Activated T-cell treated with anti-CD3 and anti-CD28 coated beads, Interleukin-2, amount 50 U/mL, for 48 hours (primary cell): ENCODE measurements at places on chromosomes 6 and 20.
A peak's percentile ranks its signal among the peaks of the same experiment; 100 is the strongest.

DNA sequence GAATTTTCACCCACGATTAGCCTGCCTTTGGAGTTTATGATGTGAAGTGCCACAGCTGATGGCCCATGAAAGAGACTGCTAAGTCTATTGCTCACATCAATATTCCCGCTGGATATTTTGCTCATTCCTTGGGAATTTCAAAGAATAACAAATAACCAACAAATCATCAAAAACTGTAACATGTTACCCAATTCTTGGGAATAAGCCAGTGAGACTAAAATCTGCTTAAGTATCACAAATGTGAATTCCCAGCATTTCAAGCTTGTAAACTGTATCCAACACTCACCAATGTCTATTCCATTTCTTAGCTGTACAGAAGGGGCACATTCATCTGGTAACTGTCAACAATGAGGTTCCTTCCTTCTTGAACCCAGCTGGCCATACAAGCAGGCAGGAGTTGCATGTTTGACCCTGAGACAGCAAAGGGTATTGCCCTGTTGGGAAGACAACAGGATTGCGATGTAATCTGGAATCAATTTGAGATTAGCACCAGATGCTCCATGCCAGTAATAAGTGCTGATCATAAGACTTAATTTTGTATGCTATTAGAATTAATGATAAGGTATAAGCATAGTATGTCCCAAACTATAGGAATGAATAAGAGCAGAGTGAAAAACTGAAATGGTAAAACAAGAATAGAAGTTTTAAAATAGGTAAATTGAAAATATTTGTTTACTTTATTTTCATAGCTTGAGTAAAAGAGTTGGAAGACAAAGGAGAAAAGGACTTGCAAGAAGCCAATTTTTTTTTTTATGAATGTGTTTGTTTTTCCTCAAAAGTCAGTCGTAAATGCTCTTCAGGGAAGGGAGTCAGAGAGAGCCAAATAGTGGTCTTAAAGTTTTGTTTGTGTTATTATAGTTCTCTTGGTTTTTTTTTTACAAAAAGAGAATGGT, 58.8 kb downstream of the RSPO3 start:
- no peak for DNase-seq

- no peak for DNase-seq
These were observed 63.8 kb upstream of the EEF1E1 start for GRCh38 chr6:8166156-8166555.

GRCh38 chr20:25077610-25078169, 4.3 kb downstream of the VSX1 start:
- no peak for DNase-seq

- no peak for DNase-seq
These were observed 295.8 kb downstream of the EPHA7 start for GRCh38 chr6:93123585-93123984.

DNA sequence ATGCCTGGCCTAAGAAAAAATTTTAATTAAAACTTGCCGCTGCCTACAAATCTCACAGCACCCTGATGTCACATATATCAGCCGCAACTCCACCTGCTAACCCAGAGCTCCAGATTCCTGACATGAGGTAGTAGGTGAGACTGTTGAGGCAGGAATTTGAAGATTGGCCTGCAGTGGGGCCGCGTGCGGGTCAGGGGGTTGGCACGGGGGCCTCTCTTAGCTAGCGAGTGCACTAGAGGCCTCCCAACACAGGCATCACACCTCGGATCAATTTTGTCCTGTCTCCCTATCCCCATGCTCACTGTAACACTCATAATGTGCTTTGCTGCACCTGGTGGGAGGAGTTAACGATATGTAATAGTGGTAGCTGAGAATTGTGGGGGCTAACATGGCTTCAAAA, 349.8 kb downstream of the CDC5L start:
- no peak for DNase-seq

- no peak for DNase-seq
These were observed 81.6 kb downstream of the FAM120B start for GRCh38 chr6:170388113-170388512.

GRCh38 chr20:34369265-34369664, 6.2 kb downstream of the ITCH start:
- DNase-seq: no peak

DNA sequence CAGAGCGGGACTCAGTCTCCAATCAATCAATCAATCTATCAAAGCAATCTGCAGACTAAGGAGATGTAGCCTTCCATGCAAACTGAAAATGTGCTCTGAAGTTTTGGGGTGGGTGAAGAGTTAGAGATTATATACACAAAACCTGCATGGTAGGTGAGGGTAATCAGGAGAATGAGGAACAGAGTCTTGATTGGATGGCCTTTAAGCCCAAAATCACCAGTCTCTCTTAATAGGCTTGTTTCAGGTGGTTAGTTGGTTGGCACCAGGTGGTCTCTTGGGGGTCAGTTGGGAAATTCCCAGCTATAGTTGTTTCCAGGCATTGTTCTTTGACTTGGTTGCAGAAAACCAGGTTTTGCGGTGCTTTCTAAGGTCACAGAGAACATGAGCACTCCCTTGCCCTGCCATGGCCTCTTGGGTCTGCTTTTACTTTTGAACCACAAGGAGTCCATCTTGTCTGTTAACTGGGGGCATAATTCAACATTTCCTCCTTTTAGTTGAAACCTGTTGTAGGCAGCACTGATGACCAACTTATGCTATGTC, 33.3 kb upstream of the EIF2S2 start:
- no peak for DNase-seq

DNA sequence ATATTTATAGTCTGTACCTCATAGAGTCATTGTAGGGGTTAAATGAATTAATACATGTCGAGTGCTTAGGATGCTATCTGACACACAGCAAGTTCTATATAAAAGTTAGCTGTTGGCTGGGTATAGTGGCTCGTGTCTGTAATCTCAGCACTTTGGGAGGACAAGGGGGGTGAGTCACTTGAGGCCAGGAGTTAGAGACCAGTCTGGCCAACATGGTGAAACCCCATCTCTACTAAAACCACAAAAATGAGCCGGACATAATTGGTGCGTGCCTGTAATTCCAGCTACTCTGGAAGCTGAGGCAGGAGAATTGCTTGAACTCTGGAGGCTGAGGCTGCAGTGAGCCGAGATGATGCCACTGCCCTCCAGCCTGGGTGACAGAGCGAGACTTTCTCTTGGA, 222.9 kb downstream of the UBE3D start:
- DNase-seq: no peak

DNA sequence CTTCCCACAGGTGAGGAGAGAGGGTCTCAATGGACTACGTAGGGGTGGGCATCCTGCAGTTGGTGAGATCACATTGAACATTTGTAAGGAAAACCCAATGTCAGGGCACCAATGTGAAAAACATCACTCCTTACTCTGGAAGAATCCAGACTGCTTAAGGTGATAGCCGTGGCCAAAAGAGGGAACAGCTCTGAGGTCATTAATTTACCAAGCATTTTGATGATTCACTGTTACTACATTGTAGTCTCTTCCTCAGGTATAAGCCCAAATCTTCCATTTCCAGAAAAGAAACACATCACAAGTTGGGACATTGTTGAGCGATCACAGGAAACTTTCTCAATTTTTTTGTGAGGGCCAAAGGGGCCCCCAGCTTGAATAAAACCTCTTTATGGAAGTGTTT, 61.1 kb upstream of the SPTLC3 start:
- no peak for DNase-seq

DNA sequence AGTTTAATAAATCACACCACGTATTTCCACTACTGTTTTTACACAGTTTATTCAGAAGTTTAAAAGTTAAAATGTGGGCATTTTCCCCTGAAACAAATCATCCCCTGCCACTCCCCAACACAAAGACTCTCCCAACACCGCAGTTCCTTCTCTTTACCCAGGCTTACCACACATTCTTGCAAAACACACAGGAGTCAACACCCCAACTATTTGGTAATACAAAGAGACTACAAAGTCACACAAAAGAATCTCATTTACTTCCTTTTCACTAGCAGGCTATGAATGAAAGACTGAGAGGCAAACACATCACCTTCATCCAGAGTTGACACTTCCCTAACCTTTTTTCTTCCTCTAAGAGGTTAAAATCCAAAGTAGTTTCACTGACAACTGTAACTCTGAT, 51.1 kb downstream of the KCTD20 start:
- DNase-seq: no peak

DNA sequence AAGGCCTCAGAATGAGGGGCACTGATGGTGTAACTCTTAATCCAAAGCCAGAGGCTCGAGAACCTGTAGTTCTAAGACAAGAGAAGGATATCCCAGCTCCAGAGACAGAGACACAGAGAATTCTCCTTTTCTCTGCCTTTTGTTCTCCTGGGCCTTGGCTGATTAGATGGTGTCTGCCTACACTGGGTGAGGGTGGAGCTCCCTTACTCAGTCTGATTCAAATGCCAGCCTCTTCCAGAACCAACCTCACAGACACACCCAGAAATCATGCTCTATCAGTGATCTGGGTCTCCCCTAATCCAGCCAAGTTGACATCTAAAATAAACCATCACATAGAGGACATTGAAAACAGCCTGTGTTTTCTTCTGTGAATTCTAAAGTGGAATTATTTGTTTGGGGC, 68.0 kb upstream of the SMIM28 start:
- no peak for DNase-seq

DNA sequence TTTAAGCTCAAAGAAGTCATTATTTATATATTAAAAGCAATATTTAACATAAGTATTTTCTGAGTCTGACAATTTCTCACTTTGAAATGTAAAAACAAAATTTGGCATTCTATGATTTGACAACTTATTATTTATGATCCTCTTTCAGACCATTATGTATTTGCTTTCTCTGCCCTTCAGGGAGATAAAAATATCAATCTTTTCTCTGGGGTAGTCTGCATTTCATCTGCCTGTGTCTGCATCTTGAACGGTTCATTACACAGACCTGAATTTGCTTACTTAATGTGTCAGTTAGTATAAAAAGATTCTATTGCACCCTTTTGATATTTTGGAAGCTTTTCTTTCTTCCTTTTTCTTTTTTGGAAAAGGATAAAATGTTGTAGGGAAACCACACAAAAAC, 354.0 kb upstream of the RGS17 start:
- no peak for DNase-seq

DNA sequence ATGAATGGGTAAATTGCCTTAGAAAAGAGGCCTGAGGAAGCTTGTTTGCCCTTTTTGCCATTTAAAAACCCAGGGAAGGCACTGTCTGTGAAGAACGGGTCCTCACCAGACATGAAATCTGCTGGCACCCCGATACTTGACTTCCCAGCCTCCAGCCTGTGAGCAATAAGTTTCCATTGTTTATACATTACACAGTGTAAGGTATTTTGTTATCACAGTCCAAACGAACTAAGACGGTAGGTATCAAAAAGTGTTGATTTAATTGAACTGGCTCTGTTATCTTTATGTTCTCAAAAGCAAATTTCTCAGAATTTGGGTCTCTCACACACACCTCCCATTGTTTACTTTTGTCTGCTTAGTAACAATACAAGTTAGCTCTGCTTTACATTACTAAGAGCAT, 181.1 kb upstream of the MARCKS start:
- no peak for DNase-seq

- no peak for DNase-seq
These were observed 100.8 kb downstream of the TNFAIP3 start for GRCh38 chr6:137967689-137968454.

GRCh38 chr20:43939762-43940121, 25.1 kb downstream of the TOX2 start:
- DNase-seq: no peak

DNA sequence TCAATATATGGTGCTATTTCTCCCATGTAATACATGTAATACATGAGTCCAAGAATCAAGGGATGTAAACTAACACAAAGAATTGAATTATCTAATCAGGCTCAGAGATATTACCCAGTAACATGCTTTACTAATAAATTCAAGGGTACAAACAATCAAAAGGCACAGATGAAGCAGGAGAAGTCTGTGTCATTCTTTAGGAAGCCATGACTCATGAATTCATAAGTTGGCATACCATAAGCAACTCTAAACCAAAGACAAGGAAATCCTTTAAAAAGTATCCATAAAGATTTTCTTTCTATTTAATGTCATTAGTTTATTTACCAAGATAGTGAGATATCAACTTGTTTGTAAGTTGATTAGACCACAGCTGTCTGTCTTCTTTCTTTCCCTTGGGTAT, 446.0 kb upstream of the IMPG1 start:
- no peak for DNase-seq

- peak; percentile 49 for DNase-seq
These were observed 26.7 kb downstream of the SERPINB9 start for GRCh38 chr6:2876210-2877056.
